Small intestine (tissue), 16 donors: ENCODE measurements at places on chromosomes 12 and 14.
A peak's percentile ranks its signal among the peaks of the same experiment; 100 is the strongest.

DNA sequence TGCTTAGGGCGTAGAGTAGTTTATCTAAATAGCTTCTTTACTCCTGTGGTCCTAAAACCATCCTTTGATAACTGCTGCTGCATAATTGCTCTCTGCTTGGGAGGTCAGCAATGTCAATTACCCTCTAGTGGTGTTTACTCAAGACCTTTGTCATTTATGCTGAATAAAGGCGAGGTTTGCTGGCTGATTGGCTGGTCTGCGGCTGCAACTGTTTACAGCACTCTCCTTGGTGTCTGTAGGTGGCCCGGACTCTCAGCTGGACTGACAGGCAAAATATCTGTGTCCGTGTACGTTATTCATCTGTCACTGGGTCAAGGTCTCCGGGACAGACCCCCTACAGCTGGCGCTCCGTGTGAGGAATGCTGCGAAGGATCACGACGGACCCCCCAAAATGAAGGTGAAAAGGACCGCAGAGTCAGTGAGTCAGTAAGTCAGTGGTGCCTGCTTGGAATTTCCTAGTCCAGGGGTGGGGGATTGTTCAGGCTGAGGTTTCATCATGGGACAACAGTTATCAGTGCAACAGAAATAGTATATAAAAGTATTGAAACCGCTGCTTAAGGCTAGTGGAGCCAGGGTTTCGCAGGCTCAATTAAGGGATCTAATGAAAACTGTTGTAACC, 253.3 kb upstream of the DIO2 start:
- DNase-seq: no peak

- peak; percentile 1 for DNase-seq
Observed at GRCh38 chr14:44657696-44658388, 150.8 kb upstream of the FSCB start.

- DNase-seq: no peak
Observed at GRCh38 chr12:105461271-105461943, 130.9 kb downstream of the C12orf75 start.

- peak; percentile 5 for DNase-seq
Observed at GRCh38 chr12:4215229-4216186, 58.1 kb upstream of the CCND2 start.

- no peak for DNase-seq
Observed at GRCh38 chr12:28035500-28035899, 63.0 kb upstream of the PTHLH start.

DNA sequence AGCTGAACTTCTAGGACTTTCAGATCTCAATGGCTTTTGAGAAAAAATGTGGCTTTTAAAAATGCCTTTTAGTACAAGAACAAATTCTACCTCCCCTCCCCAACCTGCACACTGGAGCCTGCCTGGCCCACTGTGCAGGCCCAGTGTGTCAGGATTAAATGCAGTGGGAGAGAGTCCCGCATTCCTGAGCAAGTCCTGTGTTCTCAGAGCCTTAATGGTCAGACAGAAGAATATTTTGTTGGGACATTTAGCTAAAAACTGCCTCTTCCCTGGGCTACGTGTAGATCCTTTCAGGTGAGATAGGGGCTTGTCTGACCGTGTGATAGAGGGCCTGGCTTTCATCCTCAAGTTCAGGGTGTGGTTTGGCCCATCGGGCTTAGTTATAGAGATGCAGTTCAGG, 63.1 kb upstream of the ESRRB start:
- DNase-seq: no peak

DNA sequence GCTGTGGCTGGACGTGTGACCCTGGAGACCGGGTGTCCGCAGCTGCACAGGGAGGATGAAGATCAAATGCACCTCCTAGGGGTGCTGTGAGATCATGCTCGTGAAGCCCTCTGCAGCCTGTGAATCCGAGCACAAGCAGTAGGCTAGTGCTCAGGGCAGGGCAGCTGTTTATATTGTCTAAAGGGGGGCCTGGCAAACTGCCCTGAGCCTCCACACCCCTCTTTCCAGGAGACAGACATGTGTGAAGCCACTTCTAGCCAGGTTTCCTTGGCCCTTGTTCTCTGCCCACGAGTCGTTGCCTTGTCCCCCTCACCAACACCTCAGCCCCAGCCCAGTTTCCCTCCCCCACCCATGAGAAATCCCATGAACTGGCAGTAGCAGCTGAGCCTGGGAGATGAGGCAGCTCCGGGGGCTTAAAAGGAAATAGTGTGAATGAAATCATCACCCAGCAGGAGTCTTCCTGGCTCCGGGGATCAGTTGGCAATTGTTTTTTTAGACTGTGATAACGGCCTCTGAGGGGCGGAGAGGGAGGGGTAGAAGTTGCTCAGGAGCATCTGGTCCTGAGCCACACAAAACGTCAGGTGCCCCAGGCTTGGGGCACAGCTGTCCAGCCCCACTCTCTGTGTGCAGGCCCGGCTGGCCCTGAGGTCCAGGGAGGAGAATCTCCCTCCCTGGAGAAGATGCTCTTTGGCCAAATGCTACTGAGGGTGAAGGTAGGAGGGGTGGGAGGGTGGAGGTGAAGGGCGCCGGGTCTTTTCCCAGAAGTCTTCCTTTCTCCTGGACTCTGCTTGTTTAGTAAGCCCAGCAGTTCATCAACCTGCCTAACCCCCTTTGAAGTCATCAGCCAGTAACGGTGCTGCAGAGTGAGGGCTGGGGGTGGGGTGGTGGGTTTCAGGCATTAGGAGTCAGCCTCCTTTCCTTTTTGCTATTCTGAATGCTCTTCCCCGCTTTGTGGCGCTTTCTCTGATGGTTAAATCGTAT, 4.0 kb downstream of the FGF6 start:
- DNase-seq: peak; percentile 12

DNA sequence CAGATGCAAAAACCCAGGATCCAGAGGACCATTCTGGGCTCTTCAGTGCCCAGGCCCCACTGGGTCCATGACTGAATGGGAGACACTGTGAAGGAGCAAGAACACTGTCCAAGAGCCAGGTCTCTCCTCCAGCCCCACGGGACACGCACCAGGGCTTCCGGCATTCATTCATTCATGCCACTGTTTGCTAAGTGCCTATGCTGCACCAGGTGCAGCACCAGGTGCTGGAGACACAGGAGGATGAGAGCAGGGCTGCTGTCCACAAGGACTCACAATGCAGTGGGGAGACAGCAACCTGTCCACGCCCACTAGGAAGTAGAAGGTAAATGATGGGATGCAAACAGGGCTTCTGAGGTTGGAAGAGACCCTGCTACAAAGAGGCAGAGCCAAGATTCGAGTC, 20.4 kb downstream of the CLMN start:
- no peak for DNase-seq

DNA sequence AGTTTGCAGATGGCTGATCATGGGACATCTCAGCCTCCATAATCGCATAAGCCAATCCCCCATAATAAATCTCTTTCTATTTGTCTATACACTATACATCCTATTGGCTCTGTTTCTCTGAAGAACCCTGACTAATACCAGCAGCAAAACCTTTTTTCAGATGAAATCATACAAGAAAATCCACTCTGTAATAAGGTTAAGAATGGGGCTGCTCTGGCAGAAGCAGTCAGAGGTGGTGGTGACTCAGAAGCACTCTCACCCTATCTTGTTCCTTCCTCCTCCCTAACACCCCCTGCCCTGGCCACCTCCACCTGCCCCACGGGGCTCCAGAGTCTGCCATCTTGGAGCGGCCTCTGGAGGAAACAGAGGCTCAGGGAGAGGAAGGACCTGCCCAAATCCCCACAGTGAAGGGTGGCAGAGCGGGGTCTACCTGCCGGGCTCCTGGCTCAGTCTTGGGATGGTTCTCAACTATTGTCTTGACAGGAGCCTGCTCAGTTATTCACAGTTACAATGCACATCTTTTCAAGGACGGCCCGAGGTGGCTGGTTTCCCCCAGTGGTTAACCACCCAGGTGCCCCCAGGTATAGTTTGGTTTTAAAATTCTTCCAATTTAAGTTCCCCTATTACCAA, 109.3 kb upstream of the EVL start:
- no peak for DNase-seq

GRCh38 chr14:98345161-98345560, 926.8 kb downstream of the BCL11B start:
- DNase-seq: no peak

- DNase-seq: no peak
Observed at GRCh38 chr14:103625356-103626095, 3.5 kb upstream of the KLC1 start.

GRCh38 chr12:123058980-123059379, 78.5 kb downstream of the ARL6IP4 start:
- DNase-seq: peak; percentile 24

DNA sequence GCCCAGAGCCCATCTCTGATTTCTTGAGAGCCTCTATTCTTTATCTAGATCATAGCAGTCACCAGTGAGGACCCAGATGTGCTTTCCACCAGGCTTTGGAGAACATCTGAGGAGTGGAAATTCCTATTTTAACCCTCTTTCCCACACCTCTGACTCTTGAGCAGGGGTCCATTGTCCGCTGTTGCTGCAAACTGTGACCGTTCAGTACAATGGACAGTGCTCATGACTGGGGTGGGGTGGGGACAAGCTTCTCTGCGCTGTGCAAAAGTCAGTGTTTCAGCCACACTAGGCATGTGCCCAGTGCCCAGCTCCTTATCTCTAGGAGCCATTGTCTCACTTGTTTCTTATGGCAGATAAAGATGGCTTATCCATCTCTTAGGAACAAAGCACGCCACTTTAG, 16.9 kb upstream of the KRT7 start:
- DNase-seq: no peak

DNA sequence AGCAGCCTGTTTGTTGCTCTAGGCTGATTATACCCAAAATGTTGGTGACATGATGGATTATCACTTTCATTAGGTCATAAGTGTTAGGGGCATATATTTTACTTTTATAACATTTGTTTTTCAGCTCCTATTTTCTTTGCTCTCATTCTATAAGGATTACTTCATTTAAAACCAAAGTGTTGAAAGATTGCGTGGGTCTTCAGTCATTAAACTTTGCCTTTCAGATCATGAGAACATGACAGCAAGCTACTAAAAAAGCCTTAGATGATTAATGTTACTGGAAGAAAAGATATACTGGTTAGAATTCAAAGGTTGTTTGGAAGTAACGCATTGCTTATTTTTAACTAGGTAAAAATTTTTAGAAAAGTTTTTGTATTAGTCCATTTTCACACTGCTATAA, 156.8 kb downstream of the ERC1 start:
- no peak for DNase-seq

DNA sequence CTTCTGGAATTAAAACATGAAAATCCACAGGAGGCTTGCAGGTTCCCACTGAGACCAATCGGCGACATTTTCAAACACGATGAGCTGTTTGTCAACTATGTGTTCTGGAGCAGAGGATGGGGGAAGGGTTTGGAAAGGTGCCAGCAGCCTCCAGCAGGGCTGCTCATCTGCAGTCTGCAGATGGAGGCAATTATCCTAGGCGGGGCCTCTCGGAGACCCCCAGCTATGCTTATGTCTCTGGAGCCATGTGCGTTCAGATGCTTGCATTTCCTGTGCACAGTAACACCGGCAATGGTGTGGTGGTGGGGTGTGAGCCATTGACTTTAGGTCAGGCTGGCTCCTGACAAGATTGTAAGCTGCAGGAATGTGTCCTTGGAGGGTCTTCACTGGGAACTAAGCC, 51.7 kb downstream of the RPH3A start:
- DNase-seq: peak; percentile 7

- DNase-seq: no peak
Observed at GRCh38 chr12:130398100-130398848, 60.6 kb downstream of the PIWIL1 start.

DNA sequence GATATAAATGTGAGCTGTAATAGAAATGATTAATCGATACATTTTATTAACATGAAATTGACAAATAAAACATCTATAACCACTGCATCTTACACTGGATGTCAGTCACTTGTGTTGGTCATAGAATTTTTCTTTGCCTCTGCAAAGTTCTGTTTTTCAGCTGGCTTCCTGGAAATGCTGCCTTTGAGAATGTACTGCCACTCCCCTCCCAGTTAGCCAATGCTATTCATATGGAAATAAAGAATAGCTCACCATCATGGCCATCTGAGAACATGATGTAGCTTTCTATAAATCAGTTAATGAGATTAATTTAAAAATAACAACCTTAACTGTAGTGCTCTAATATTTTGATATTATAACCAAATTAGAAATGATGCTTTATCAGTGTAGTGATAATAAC, 41.1 kb downstream of the SLCO1B1 start:
- DNase-seq: no peak

- DNase-seq: peak; percentile 38
Observed at GRCh38 chr12:53005215-53005985, 856 bp upstream of the EIF4B start.

DNA sequence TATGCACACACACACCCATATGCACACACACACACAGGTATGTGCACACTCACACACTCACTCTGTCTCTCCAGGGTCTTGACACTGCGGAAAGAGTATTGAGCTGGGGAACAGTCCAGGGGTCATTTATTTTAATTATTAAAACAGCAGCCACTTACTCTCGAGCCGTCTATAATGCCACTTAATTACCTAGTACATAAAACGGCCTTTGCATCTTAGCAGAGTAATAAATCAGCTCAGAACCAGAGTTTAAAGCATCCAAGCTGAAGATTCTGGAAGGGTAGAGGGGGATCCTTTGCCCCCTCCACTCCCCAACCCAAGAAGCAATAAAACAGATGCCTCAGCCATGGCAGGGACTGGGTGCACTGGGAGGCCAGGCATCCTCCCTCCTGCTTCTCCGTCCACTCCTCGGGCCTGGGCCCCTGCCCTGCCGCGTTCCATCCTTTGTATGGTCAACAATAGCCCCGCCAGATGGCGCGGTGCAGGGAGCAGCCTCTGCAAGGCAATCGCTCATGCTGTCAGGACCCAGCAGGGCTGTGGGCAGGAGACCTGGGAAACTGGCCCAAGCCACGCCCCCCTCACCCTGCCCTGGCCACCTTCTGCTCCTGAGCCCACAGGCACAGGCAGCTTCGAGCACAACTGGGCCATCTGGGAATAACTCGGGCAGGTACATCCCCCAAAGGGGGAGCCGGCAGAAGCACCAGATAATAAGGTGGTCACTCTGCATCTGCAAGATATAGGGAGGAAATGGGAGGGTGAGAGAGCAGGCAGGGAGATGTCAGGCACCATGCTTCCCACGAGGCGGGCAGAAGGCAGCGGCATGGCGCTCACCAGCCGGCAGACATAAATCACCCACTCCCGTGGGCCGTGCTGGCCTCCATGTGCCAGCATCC, 40.9 kb downstream of the CCDC85C start:
- DNase-seq: peak; percentile 75

- no peak for DNase-seq
Observed at GRCh38 chr12:76697849-76698248, 66.1 kb upstream of the ZDHHC17 start.

DNA sequence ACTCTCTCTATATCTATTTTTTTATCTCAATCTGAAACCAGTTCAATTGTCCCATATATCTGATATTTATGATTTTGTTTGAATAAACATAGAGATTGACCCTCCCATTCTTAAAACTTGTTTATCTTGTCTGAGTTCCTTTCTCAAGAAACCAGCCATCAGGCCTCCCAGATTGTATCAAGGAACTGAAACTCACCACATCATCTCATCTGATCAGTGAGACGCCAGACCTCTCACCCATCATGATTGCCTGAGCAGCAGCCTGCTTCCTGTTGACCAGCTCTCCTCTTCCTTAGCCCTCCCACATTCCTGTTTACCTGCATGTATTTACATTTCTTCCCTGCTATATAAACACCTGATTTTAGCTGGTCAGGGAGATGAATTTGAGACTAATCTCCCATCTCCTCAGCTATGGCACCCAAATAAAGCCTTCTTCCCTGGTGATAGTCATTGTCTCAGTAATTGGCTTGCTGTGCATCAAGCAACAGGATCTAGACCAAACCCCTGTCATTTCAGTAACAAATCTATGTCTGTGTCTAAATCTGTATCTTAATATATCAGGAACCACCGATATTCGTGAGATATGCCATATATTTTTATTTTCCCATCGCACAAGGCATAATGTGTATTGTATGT, 323.6 kb downstream of the TMTC2 start:
- no peak for DNase-seq
